ENCODE measurements at places on chromosomes 16 and 17. TPM values are rescaled to one million over a fixed set of nuclear protein-coding genes. Genes with fewer than 3 reads are reported as not detected.

The GNG13 gene
- total RNA-seq = not detected

The USP43 gene
- 0.30 TPM for total RNA-seq

The TEX19 gene
- total RNA-seq = not detected

The C17orf67 gene
- total RNA-seq = 2.4 TPM

The TRPV3 gene
- 4.2 TPM for total RNA-seq

The GSDMA gene
- not detected for total RNA-seq

The PSMC5 gene
- total RNA-seq = 116 TPM

The RAPGEFL1 gene
- 4.8 TPM for total RNA-seq

The MYL4 gene
- total RNA-seq = not detected

The KCNH6 gene
- total RNA-seq = not detected

The ADAP2 gene
- total RNA-seq = 64.2 TPM

The BRIP1 gene
- 1.2 TPM for total RNA-seq

The PRSS36 gene
- total RNA-seq = 21.3 TPM

The METTL26 gene
- 198 TPM for total RNA-seq

The PRR11 gene
- 0.66 TPM for total RNA-seq

The NOD2 gene
- 1.3 TPM for total RNA-seq

The SMTNL2 gene
- 8.2 TPM for total RNA-seq

The EVI2B gene
- 5.7 TPM for total RNA-seq

The ABCC11 gene
- total RNA-seq = not detected

The CACNA1G gene
- 2.2 TPM for total RNA-seq

The CXCL16 gene
- total RNA-seq = 27.3 TPM

The TP53TG3E gene
- total RNA-seq = not detected

The AOC3 gene
- 49.0 TPM for total RNA-seq

The EFCAB5 gene
- 0.21 TPM for total RNA-seq

The CDH1 gene
- 18.9 TPM for total RNA-seq

The C16orf54 gene
- total RNA-seq = 0.20 TPM

The UNC13D gene
- 14.7 TPM for total RNA-seq

The COQ7 gene
- 15.1 TPM for total RNA-seq

The ATP6V0A1 gene
- total RNA-seq = 81.6 TPM

The ADAD2 gene
- not detected for total RNA-seq

The PRKCB gene
- 3.7 TPM for total RNA-seq

The FZD2 gene
- 20.6 TPM for total RNA-seq

The ANKRD40CL gene
- total RNA-seq = not detected

The P4HB gene
- 385 TPM for total RNA-seq

The ZDHHC7 gene
- total RNA-seq = 58.1 TPM

The STAT5A gene
- total RNA-seq = 122 TPM

The KLHL10 gene
- not detected for total RNA-seq

The PROCA1 gene
- total RNA-seq = 2.1 TPM

The OR1D5 gene
- not detected for total RNA-seq

The PPP1R1B gene
- 20.4 TPM for total RNA-seq

The DUXB gene
- total RNA-seq = not detected

The TLCD3B gene
- not detected for total RNA-seq

The KRT16 gene
- 2.4 TPM for total RNA-seq

The CCP110 gene
- total RNA-seq = 28.6 TPM

The CDR2L gene
- 14.0 TPM for total RNA-seq

The ARL5C gene
- total RNA-seq = not detected

The ST6GALNAC2 gene
- 77.5 TPM for total RNA-seq

The TMC5 gene
- total RNA-seq = not detected
